Left cardiac atrium (tissue), 4 donors: ENCODE measurements at places on chromosomes 7 and 10. TPM values are rescaled to one million over a fixed set of nuclear protein-coding genes. Genes with fewer than 3 reads are reported as not detected.

RET gene
- 6.1 TPM for total RNA-seq

HGF gene
- 6.0 TPM for total RNA-seq

PRKAR2B gene
- total RNA-seq: 52.2 TPM

CCDC3 gene
- 25.5 TPM for total RNA-seq

MMP21 gene
- total RNA-seq: 0.34 TPM

LARP4B gene
- 53.9 TPM for total RNA-seq

JCAD gene
- total RNA-seq: 44.6 TPM

ADAM8 gene
- total RNA-seq: 3.8 TPM

GRCh38 chr7:49150486-49150885 lies 226.1 kb downstream of the CDC14C start:
- DNase-seq: no peak

DNA sequence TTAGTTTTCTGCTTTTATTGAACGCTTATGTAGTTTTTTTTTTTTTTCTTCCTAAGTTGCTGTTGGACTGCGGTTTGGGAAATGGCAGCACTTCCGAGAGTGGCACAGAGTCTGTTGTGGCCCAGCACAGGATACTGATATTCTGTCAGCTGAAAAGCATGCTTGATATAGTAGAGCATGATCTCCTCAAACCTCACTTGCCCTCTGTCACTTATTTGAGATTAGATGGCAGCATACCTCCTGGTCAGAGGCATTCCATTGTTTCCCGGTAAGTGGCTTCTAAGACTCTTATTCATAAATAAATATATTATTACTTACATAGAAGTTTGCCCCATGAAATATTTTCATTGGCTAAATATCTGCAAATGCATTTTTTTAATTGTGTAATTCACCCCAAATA lies 101.1 kb downstream of the BTAF1 start:
- no peak for DNase-seq

- DNase-seq: no peak
Measured at GRCh38 chr10:17789396-17789795, 19.8 kb upstream of the MRC1 start.

- DNase-seq: no peak
Measured at GRCh38 chr10:47031901-47032465, 120.8 kb downstream of the PTPN20 start.

GRCh38 chr10:7389346-7389745 lies 21.5 kb downstream of the SFMBT2 start:
- DNase-seq: no peak

DNA sequence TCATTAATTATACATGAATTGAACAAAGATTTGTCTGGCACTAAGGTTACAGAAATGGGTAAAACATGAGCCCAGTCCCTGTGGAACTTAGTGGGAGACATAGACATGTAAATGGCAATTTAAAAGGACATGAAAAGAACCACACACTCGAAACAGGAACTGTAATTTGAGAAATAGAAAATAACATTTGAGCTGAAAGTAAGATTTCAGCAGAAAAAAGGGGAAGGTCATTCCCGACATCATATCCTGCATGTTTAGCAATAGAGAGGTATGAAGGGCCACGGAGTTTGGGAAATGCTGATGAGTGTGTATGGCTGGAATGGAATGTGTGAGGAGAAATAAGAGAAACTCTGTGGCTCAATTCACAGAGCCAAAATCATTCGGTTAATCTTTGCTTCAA lies 175.4 kb upstream of the AHR start:
- no peak for DNase-seq

- no peak for DNase-seq
Measured at GRCh38 chr10:52752261-52752660, 20.3 kb downstream of the MBL2 start.

DNA sequence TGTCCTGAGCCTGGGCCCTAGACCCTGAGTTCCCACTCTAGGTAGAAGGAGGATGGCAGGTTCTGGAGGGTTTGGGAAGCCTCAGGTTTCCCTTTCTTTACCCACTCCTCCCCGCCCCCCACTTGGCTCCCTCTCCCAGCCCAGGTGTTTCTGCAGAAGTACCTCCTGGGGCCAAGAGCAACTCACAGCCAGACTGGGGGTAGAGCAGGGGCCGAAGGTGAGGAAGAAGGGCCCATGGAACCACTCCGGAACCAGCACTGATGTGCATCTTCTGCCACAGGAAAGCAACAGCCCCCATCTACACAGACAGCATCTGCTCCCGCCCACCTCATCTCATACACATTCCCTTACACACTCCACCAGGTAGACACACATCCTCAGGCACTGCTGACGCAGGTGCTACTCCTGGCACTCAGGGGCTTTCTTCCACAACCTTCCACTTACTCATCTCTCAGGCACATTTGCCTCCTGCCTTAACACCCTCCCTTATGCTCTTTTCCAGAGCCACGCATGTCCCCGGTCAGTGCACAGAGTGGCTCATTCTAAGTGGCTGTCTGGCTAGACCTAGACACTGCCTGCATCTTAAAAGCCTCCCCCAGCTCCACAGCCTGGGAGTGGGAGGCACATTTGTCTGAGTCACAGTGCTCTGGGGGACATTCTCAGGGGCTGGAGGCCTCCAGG lies 1.8 kb downstream of the EPHB6 start:
- DNase-seq: no peak

GRCh38 chr7:150964593-150965111 lies 13.5 kb downstream of the KCNH2 start:
- peak; percentile 84 for DNase-seq

- no peak for DNase-seq
Measured at GRCh38 chr10:30656233-30656632, 26.7 kb upstream of the LYZL2 start.

GRCh38 chr10:14240253-14241189 lies 90.2 kb downstream of the FRMD4A start:
- DNase-seq: no peak

DNA sequence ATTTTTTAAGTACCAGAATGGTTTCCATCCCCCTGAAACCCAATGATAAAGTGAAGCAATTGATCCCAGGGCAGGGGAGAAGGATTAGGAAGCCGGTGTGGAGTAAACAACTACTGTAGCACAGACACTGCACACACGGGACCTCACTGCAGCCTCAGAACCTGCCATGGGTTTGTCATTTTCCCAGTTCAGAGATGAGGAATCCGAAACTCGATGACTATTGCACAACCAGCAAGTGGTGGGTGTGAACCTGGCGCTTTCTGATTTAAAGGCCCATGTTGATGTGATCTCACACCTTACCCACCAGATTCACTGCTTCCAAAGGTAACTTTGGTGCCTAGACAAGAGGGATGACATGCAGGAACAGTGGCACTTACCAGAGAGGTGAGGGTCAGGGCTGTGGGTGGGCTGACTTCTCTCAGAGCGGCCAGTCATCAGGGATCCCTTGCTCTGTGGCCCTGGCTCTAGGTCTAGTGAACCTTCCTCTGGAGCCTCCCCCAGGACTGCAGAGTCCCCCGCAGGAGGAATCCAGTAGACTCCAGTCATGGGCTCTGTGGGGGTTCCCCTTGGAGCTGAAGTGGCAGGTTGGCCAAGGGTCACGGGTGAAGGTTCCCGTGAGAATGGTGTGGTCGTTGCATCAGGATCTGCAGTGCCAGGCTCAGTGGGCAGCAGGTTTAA lies 62.8 kb downstream of the PKD1L1 start:
- no peak for DNase-seq

GRCh38 chr7:157769526-157770215 lies 432.9 kb downstream of the DNAJB6 start:
- no peak for DNase-seq

DNA sequence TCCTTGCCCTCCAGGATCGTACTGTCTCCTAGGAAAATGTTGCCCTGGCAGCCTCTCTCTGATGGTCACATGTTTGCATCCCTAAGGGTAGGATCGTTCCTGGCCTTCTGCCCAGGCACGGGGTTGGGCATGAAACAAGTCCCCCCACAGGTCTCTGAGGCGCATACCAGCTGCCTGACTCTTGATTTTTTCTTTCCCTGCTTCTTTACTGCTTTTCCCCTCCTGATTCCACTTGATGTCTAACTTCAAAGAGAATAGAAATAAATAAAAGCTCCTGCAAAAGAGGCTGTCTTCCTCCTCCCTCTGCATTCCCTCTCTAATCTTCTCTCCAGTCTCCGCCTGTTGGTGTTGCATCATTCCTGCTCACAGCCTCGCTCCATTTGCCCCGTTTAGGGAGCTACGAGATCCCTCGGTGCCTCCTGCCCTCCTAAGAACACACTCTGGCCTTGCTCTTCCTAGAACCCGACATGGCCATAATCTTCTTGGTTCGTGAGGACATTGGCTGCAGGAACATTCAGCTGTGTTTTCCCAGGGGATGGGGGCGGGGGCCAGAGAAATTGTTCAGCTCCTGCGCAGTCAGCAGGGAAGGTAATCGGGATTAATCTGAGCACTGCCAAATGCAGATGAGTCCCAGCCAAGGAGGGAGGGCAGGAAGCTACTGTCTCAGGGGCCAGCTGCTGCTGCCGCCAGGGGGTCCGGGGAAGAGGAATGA lies 26.0 kb downstream of the LEP start:
- DNase-seq: peak; percentile 47

- no peak for DNase-seq
Measured at GRCh38 chr7:123795917-123796316, 47.1 kb upstream of the WASL start.
